ENCODE measurements at places on chromosomes 6 and 20.

- no peak for DNase-seq
These were observed 139.0 kb downstream of the MTHFD1L start for GRCh38 chr6:151004383-151005024.

- no peak for DNase-seq
These were observed 155.6 kb downstream of the SAMD5 start for GRCh38 chr6:147664092-147664491.

DNA sequence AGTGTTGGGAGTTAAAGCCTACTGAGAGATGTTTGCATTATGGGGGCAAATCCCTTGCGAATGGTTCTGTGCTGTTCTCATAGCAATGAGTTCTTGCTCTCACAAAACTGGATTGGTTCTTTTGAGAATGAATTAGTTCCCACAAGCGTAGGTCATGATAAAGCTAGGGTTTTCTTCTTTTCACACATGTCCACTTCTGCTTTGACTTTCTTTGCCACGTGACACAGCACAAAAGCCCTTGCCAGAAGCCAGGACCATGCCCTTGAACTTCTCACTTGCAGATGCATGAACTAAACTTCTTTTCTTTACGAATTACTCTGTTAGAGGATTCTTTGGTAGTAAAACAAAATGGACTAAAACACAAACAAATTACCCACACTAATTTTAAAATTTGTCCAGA, 922.8 kb downstream of the EPHA7 start:
- DNase-seq = no peak

DNA sequence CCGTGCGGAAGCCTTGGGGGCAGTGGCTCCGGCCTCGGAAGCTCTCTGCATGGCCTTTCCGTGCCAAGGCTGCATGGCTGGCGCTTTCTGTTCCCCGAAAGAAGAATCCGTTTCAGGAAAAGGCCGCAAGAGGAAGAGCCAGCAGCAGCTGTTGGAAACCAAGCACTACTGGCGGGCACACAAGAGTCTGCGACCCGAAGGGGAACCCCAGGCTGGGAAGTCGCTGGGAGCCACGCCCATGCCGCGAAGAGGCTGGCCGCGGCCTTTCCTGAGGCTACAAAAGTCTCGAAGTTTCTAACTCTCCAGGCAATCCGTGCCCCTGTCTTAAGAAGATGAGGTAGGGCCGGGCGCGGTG, at the start of gene CGAS:
CGAS (minus strand) TSS at position 191 of the 355 bp plus-strand sequence; CDS start at position 75, 116 bp downstream.
- peak; percentile 85 for DNase-seq

DNA sequence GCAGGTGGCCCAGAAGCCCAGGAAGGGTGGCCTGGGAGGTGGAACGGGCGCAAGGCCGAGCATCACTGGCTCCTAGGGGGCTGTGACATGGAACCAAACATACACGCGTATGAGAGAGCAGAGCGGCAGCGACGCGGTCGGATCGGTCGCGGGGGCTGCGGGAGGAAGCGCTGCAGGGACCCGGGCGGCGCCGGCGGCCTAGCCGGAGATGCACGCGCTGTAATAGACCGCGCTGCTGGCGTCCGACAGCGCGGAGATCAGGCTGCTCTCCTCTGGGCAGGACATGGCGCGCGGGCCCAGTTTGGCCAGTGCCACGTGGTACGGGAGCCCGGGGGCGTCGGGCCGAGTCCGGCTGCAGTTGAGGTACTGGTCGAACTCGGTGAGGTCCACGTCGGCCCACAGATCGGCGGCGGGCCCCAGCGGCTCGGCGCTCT, 1.5 kb downstream of the SOX18 start:
- no peak for DNase-seq

DNA sequence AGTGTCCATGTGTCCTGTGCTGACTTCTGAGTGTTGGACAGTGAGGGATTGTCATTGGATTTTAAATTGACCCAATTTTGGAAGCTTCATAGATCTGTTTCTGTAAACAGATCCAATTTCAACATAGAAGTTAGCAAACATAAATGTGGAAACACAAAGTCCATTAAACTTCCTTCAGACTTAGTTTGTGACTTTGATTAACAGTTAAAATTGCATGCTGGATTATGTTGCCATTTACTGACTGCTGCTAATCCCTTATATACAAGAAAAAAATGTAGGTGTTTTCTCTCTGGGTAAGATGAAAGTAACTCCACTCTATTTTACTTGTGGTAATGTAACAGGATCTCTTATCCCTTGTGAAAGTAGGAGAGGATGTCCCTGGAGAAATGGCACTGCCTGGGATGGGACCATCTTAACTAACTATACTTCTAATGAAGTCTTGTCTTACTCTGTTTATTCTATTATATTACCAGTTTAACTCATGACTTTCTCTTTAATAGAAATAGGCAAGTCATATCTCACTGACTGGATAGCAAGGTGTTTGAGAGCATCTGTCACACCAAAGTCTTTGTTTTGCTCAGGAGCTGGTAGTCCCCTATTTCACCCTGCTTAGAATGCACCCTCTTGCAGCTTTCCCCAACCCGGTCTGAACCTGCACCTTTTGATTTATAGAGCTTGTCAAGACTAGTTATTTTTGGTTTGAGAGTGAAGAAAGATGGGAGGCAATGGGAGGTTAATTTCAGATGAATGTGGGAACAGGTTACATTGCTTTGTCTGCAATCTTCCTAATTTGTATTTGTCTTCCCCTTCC, 7.2 kb downstream of the TPX2 start:
- no peak for DNase-seq

DNA sequence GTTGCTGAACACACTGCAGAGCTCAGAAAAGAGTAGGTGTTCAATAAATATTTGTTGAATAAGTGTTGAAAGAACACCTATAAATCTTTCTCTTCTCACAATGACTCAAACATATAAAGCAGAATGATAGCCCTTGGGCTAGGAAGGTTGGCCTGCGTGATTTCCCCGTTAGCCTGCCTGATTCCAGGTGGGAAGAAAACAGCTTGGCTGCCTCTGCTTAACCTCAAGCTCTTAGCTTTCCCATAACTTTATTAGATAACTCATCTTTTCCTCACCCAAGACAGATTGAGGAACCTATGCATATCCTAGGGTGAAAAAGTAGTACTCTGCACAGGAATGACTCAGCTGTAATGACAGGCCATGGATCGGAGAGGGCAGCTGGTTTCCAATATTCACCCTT, 300.3 kb upstream of the ID4 start:
- DNase-seq = no peak

- no peak for DNase-seq
These were observed 526.1 kb upstream of the SPTLC3 start for GRCh38 chr20:12482661-12483060.

DNA sequence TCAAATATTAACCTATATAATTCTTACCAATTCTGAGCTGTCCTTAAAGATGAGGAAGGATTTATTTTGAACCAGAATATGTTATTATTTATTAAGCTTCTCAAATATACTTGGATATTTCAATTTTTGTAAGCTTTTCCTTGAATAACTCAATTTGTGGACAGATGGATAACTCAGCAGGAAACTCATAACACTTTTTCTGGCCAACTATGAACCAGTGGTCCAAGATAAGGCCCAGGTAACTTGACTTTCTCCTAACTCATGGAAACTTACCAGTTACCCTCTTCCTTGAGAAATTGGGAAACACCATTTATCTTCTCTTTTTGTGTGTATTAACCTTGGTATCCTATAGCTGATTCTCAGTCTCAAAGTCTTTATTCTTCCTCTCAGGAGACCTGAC, 427.5 kb upstream of the SYNCRIP start:
- DNase-seq = no peak

DNA sequence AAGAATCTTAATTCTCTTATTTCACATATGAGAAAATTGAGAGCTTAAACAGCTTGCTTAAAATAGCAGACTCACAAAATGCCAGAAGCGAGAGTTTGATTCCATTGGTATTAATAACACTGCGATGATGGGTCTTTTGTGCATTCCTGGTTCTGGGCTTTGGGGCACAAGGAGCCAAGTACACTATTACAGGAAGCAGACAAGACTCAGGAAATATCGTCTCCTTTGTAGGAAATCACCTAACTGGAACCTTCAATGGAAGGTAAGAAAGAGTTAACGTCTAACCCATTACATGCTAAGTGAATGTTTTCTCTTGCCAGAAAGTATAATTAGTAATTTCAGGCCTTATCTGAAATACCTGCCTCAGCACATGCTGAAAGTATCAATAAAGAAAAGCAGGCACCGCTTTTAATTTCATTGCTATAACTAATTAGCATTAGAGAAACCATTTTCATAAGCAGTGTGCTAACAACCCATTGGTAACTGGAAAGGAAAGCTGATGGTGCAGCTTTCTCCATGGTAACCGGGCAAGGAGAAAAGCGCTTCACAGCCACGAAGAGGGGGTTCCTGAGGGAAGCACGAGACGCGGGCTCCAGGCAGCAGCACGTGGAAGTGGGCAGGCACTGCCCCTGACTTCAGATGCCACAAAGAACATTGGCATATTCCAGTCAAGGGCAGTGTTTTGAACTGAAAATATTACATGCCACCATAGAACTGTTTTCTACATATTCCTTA, 206.7 kb upstream of the AGPAT4 start:
- no peak for DNase-seq

GRCh38 chr6:45535933-45536332, 158.2 kb upstream of the SUPT3H start:
- DNase-seq = no peak

DNA sequence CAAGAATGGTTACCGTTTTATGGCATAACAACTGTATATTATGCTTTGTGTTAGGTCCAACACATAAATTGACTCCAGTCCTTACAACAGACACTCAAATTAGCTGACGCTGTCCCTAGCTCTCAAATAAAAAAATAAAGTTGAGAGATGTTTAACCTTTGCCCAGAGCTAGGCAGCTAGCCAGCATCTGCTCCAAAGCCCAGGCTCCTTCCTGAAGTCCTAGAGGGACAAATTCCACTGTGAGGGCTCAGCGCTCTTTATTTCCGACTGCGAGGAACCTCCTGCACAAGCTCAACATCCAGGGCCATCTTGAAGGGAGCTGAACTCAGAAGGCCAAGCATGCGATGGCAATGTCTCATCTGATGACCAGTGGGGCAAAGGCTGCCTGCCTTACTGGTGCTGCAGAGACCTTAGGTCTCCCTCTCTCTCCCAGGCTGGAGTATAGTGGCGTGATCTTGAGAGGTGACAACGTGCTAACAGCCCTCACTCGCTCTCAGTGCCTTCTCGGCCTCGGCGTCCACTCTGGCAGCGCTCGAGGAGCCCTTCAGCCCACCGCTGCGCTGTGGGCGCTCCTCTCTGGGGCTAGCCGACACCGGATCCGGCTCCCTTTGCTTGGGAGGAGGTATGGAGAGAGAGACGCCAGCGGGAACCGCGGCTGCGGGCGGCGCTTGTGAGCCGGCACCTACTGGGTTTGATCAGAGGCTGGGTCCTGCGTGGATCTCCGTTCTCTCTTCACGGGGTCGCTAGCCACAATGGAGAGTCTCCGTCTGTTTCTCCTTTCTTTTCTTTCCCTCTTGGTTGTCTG, 24.7 kb upstream of the GFOD1 start:
- DNase-seq = peak; percentile 48

- peak; percentile 54 for DNase-seq
These were observed 23.1 kb upstream of the SMOC2 start for GRCh38 chr6:168417679-168418557.

- no peak for DNase-seq
These were observed 91.3 kb downstream of the VEGFA start for GRCh38 chr6:43861212-43861894.

GRCh38 chr6:168166627-168167026, 87.6 kb upstream of the FRMD1 start:
- DNase-seq = no peak

DNA sequence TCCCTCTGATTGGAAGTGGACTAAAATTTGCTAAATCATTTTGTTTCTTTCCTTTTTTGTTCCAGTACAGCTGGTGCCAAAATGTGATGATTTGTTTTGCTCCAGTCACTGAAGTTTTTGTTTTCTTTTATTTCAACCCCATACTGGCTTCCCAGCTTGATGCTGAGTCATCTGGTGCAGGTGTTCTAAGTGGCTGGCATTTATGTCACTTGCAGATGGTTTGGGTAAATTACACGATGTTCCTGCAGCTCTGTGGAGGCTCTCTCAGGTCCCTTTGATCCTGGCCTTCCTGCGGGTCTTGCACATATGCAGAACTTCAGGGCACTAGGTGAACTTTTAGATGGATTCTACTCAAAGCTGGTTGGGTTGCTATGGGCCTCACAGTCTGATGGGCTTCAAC, 577.7 kb downstream of the HAO1 start:
- no peak for DNase-seq

- no peak for DNase-seq
These were observed 14.3 kb upstream of the ELOVL2 start for GRCh38 chr6:11058406-11058805.

- DNase-seq = no peak
These were observed 200.5 kb downstream of the SMOC2 start for GRCh38 chr6:168641446-168641845.

DNA sequence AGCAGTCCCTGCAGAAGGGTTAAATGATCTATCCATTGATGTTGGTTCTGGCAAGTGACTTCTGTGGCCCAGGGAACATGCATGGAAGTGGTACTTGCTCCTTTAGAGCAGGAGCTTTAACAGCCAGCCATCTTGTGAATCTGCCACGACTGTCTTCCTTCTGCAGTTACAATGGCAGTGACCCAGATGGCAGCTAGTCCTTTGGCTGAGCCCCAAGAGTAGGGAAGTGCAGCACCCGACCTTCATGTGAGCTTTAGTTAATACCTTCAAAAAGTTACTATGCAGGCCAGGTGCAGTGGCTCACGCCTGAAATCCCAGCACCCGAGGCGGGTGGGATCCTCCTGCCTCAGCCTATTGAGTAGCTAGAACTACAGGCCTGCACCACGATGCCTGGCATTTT, 66.4 kb downstream of the POPDC3 start:
- peak; percentile 22 for DNase-seq

DNA sequence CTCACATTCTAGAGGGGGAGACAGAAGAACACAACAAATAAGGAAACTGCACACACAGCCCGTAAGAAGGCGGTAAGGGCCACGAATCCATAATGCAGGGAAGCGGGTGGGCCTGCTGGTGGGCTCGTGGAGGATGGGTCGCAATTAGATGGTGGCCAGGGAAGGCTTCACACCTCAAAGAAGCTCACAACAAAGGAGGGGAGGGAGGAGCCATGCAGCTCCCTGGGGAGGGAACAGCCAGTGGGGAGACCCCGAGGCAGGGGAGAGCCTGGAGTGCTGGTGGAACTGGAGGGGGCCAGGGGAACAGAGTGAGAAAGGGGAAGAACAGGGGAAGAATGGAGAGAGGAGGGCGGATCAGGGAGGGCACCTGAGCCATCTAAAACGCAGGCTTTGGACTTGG, 13.4 kb downstream of the SRC start:
- DNase-seq = no peak

- DNase-seq = no peak
These were observed 100.7 kb downstream of the SGK1 start for GRCh38 chr6:134217105-134217797.

DNA sequence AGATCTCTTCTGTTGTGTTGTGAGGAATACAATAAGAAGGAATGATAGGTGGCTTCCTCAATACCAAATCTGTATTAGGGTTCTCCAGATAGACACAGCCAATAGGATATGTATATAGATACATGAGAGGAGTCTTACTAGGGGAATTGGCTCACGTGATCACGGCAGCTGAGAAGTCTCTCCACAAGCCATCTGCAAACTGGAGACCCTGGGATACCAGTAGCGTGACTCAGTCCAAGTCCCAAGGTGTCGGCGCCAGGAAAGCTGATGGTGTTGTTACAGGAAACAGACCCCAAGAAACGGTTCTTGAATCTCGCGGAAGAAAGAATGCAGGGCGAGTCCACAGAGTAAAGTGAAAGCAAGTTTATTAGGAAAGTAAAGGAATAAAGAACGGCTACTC, 61.4 kb downstream of the SYTL3 start:
- DNase-seq = no peak
